Stimulated activated effector memory CD8-positive, alpha-beta T cell treated with anti-CD3 and anti-CD28 coated beads, Interleukin-12 subunit alpha, Interleukin-12 subunit beta, amount 100 ng/mL, for 72 hours (primary cell): ENCODE measurements at places on chromosomes 12 and 14.
A peak's percentile ranks its signal among the peaks of the same experiment; 100 is the strongest.

DNA sequence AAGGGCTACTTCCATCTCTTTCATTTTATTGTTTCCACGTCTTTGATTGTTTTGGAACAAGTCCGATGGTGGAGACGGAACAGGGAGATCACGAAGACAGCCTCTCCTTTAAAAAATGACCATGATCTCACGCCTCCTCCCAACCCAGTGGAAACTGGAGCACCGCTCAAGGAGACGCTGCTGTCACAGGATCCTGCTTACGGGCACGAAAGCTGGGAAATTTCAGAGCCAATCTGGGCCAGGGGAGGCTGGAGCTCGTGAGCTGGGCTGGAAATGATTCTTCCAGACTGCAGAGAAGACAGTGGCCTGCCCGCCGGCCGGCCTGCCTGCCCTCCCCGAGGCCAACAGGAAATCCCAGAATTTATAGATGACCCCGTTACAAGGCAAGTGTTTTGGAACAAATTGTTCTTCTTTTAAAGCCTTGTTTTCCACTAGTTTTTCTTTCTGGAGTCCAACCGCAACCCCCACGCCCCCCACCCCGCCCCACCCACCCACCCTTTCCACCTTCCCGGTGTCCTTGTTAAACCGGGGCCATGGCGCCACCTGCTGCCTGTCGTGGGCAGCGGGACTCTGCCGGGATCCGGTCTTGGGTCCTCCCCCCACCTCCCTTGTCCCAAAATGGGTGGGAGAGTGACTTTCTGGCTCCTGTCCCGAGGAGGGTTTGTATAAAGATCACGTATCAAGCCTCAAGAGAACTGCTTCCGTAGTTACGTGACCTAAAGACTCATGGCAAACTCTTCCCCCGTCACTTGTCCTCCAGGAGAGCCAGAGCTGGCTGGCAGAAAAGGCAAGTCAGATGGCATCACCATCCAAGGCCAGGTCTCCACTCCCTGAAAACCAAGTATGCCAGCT is 40.3 kb downstream of the MAP1LC3B2 start:
- peak; percentile 34 for DNase-seq

GRCh38 chr14:64910847-64911495 is 3.3 kb upstream of the CHURC1 start:
- DNase-seq, result no peak

GRCh38 chr12:48069241-48069640 is 36.6 kb downstream of the SENP1 start:
- DNase-seq, result no peak

DNA sequence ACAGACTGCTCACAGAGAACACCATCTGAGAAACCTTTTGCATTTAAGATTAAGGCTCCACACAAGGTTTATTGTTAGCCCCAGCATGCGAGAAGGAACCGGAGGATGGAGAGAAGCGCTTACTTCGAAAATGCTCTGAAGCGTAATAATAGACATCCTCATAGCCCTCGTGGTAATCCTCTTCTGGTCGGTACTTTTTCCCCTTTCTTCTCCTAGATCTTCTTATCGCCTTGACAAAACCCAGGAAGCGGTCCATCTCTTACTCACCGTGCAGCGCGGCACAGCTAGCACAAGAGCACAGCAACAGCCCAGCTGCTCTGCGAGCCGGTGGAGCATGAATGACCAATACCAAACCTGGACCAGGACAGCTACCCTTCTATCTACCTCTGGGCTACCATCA is 125.1 kb upstream of the GRIP1 start:
- no peak for DNase-seq

DNA sequence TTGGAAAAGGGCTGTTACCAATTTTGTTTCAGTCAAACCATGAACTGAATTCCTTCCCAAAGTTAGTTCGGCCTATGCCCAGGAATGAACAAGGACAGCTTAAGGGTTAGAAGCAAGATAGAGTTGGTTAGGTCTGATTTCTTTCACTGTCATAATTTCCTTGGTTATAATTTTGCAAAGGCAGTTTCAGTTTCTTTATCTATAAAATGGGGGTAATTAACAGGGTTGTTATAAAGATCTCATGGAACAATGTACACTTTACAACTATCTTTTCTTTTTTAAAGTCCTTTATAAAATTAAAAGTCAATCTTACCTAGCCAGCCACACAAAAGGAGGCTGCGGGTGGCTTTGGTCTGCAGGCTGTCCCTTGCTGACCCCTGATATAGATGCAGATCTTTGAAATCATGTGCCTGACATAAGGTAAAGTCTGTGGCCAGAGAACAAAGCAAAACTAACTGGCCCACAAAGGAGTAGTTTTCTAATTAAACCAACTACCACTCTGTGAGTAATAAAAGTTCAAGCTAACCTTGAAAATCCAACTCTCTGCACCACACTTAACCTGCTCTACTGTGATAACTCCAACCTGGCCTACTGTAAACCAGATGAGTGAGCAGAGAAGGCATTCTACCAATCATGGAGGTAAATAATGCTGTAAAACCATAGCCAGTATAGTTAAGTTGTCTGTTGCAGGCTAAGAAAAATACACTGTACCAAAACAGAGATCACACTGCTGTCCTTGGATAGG is 49.5 kb downstream of the SLC38A1 start:
- DNase-seq, result no peak

DNA sequence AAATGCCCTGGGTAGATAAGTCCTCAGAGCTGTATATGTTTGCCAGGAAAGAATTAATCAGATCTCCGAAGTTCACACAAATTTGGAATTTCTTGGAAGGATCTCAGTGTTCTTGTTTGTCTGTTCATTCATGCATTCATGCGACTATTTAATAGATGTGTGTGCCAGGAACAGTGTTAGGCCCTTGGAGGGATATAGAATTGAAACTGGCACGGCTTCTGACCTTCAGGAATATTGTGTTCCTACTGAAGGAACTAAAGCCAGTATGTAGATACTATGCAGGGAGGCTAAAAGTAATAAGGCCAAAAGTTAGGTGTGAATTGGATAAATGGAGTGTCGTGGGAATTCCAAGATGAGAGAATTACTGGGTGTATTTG is 166.0 kb upstream of the NOS1 start:
- DNase-seq, result no peak

GRCh38 chr14:81265636-81266169 is 44.9 kb upstream of the GTF2A1 start:
- DNase-seq, result no peak

DNA sequence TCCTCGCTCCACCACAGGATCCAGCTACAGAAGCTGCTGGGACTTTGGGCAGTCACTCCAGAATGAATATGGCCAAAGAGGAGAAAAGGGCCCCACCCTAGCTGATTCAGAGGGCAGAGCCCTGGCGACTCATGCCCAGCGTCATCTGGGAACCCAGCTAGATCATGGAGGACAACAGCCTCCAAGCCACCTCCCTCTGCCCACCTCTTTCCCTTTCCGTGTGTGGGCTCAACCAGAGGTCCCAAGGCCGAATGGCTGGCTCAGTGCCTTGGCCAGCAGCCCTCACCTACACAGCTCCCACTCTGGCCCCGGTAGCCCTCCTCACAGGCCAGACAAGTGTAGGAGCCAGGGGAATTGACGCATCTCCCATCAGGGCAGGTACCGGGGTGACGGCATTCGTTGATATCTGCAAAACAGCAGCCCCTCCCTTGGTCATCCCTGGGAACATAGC is 17.4 kb downstream of the ISCA2 start:
- DNase-seq, result no peak

DNA sequence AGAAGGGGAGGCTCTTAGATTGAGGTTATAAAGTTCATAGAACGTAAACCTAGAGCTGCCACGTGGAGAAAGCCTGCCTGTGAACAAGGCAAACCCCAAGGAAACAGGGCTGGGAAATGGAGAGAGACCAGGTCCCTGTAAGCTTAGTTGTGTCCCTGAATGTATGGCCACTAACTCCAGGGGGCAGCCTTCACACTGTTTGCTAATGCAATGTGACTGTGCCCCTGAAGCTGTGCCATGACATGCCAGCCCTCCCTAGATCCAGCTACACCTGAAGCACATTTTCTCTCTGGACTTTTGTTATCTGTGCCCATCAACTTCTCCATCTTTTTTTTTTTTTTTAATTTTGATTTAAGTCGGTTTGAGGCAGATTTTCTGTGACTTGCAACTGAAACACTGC is 60.6 kb upstream of the TMCC3 start:
- no peak for DNase-seq

GRCh38 chr12:81329085-81329484 is 251.2 kb downstream of the ACSS3 start:
- no peak for DNase-seq

- no peak for DNase-seq
Measured at GRCh38 chr12:122121745-122122144, 43.2 kb downstream of the MLXIP start.
